ENCODE measurements at places on chromosomes 1 and 21. TPM values are rescaled to one million over a fixed set of nuclear protein-coding genes. Genes with fewer than 3 reads are reported as not detected.

UMODL1 gene
- total RNA-seq = 0.22 TPM

GRCh38 chr1:61300899-61301298 is 218.5 kb downstream of the NFIA start:
- DNase-seq = no peak

GRCh38 chr1:231934797-231935196 is 308.2 kb downstream of the DISC1 start:
- no peak for DNase-seq

NPL gene
- total RNA-seq = 2.4 TPM

THAP3 gene
- total RNA-seq = 28.8 TPM

DNA sequence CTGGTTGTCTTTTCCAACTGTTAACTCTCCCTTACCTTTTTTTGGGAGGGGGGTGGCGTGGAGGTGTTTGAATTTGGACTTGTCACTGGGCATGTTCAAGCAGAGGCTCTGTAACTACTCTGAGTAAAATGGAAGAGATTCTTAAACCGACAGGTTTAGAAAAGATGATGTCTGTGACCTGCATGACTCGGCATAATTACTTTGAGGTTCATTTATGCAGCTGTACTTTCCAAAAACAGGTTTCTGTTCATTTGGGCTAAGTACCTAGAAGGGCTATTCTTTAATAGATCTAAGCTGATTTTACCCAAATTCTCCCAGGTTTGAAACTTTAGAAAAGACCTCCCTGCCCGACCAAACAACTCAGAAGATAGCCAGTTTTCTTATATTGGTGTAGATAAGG is 80.3 kb downstream of the SLC35A3 start:
- DNase-seq = no peak

DNA sequence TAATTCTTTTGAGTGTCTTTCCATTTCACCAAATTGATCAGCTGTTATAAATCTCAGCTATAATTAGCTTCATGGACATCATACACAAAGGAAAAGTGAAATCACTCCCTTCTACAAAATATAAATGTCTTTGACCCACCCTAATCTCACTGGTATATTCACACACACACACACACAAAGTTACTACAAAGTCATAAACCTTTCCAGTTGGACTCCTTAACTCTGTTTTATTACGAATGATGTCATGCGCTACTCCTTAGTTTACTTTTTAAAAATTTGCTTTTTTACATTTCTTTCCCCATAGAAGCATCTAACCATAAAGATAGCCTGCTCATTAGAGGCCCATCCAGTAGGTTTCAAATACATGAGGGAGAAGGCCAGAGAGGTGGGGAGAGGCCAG is 103.0 kb downstream of the SLC30A10 start:
- no peak for DNase-seq

GSTM1 gene
- 26.8 TPM for total RNA-seq

- no peak for DNase-seq
These were observed 19.0 kb downstream of the IGSF21 start for GRCh38 chr1:18126616-18127015.
